Progenitor cell of endocrine pancreas (in vitro differentiated cells): ENCODE measurements at places on chromosomes 3 and 15. TPM values are rescaled to one million over a fixed set of nuclear protein-coding genes. Genes with fewer than 3 reads are reported as not detected.
A peak's percentile ranks its signal among the peaks of the same experiment; 100 is the strongest.

Gene SLC9C1
- 1.5 and 2.3 TPM in 2 replicates for total RNA-seq

Gene NAA50
- total RNA-seq, result 99.2 and 110 TPM in 2 replicates

Gene GOLGA6L7
- total RNA-seq, result not detected in 2 replicates

Gene MITF
- 15.7 and 19.4 TPM in 2 replicates for total RNA-seq

Gene MASP1
- 0.60 and 1.6 TPM in 2 replicates for total RNA-seq

Gene MAPKAPK3
- 40.8 and 42.6 TPM in 2 replicates for total RNA-seq

Gene GPR160
- 33.7 and 44.3 TPM in 2 replicates for total RNA-seq

Gene TIPARP
- 32.1 and 38.6 TPM in 2 replicates for total RNA-seq

Gene GOLGA8R
- total RNA-seq, result 0.31 and 0.55 TPM in 2 replicates

Gene CYP8B1
- total RNA-seq, result not detected in 2 replicates

Gene OR5K2
- total RNA-seq, result not detected in 2 replicates

Gene PPARG
- total RNA-seq, result 17.1 and 17.5 TPM in 2 replicates

Gene CHRM5
- not detected in 2 replicates for total RNA-seq

Gene OR4M2
- not detected in 2 replicates for total RNA-seq

- no peak for DNase-seq
Measured at GRCh38 chr3:146178006-146178689, 17.2 kb upstream of the PLOD2 start.

DNA sequence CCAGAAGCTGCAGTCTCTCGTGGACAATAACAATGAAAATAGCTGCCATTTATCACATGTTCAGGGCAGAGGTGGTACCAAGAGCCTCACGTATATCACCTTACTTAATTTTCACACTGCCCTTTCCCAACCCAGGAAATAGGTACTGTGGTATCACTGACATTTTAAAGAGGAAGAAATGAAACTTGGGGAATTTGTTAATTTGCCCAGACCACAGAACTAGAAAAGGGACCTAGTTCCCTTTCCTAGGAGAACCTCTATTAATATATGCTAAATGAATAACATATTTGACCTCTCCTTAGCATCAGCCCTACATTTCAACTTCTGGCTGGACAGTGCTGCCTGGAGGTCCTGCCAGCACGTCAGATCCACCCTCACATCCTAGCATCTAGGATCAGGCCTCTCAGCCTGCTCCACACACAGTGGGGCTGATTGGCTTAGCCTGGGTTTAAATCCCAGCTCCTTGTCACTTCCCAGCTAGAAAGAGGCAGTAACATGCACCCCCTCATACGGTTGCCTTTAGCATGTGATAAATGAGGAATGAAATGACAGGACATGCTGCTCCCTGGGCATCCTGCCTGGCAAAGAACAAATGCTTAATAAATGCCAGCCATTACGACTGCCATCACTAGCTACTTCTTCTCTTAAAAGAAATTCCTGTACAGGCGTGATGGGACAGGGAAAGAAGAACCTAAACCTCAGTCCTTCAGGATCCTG is 95.1 kb upstream of the TNFAIP8L3 start:
- no peak for DNase-seq

- DNase-seq, result no peak
Measured at GRCh38 chr15:65183865-65184159, 1.3 kb downstream of the CLPX start.

DNA sequence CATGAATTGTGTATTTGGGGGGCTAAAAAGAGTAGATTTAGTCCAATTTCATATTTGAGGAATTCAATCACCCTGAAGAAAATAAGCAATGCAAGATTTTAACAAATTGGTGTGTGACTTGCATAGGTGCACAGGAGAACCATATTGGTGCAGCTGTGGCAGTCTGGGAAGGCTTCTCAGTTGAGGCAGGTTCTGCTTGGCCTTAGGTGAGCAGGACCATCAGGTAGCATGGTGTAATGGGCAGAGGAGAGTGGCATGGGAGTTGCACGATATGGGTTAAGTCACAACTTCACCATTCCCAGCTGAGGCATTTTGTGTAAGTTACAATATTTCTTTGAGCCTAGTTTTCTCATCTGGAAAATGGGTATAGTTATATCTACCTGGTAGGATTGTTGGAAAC is 10.5 kb downstream of the EBLN2 start:
- DNase-seq, result no peak

DNA sequence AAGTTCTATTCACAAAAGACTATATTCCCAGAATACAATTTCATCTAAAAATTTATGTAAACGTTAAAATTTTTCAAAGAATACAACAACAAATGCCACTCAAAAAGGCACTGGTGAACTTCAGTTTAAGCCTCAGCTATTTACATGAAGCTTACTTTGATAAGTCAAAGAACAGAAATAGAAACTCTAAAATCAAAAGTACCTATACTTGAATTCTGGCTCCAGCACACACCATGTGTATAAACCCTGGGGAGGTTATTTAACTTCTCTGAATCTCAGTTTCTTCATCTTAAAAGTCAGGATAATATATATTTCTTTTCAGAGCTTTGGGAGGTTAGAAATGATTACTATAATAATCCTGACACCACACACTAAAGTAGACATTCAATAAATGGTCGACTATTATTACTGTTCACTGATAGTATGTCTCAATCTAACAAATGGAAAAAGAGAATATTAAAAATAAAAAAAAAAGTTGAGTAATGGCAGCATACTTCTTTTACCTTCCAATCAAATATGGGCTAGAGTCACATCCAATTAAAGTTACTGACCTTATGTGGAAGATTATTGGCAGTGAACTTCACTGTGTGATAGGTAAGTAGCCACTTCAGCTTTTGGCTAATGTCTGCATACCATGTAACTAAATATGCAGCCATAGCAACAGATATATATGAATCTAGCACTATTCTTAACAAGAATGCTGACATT is 248.4 kb downstream of the ISL2 start:
- DNase-seq, result no peak

DNA sequence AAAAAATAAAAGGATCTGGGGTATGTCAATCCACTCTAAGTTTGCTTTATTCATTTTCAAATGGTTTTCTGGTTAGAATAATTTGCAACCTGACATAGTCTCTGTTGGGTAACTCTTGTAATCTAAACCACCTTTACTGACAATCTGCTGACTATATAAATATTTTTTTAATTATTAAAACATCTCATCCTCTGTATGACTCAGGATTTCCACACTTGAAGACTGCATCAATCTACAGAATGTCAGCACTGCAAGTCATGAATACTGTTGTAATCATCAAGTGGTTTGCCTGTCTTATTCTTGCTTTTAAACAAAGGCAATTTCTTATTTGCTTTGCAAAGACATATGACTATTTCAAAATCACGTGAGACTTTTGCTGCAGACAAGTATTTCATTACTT is 42.1 kb downstream of the VGLL3 start:
- DNase-seq, result no peak

- DNase-seq, result no peak
Measured at GRCh38 chr3:155743606-155744005, 1.3 kb downstream of the PLCH1 start.

- no peak for DNase-seq
Measured at GRCh38 chr15:71734709-71735384, 75.5 kb upstream of the NR2E3 start.

DNA sequence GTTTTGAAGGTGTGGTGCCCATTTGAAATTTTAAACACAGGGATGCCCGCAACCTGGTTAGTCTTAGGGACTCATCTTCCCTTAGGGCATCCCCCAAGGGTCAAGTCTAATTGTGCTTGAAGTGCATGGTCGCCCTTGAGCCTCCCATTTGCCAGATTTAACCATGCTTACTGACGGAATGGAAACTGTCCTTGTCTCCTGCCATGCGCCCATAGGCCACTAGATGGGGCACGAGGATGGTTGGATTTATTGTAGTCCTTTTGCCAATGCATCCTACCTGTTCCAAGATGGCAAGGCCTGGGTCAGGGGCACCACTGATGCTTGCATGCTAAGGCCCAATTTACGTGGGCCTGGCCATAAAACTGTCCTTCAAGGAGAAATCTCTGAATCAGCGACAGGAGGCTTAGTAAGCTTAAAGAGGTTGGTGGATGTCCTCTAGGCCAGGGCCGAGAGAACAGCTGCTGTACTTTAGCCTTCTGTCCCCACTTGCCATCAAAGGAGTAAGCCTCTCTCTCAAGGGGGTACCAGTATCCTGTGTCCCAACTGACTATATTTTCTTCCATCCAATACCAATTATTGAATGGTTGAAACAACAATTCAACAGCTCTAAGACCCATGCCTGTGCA is 355.4 kb downstream of the OTOL1 start:
- DNase-seq, result peak; percentile 49

DNA sequence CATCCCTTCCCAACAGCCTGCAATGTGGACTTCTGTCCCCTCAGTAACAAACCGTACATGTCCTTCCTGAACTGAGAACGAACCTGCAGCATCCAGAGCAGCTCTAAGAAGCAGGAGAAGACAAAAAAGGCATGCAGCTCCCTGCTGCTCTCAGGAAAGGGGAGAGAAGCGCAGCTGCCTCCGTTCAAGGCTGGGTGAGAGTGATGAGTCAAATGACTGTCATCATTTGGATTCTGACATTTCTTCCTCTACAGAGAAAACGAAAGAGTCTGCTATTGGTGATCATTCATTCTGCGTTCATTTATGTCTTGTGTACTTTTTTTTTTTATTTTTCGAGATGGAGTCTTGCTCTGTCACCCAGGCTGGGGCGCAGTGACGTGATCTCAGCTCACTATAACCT is 677.8 kb downstream of the FHIT start:
- DNase-seq, result no peak

DNA sequence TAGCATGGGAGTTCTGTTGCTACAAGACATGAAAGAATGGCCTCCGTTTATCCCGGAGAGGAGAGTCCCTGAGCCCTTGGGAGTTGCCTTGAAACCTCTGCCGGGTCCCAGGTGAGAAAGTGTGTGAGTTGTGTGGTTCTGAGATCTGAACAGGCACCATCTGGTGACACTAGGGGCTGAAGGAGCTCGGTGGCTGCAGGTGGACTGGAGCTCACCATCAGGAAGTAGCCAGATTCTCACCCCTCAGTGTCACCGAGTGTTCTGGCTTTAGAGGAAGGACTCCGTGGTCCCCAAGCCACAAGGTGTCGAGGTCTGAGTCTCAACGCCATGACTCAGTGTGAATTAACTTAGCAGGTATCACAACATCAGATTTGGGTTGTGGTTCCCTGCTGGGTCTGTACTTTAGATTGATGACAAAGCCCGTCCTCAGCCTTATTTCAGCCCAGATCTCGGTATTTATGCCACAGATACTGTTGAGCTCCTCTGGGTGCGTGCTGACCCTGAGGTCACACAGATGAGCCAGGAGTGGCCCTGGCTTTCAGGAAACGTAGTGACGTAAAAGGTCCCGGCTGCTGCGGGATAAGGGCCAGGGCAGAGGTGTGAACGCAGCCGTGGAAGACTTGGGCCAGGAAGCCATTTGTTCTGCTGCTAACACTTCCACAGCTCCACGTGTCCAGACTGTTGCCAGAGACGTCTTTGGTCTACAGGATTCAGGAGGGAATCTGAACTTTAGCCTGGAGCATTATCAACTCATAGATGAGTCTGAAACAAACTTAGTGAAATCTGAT is 54.4 kb downstream of the PGPEP1L start:
- DNase-seq, result no peak

DNA sequence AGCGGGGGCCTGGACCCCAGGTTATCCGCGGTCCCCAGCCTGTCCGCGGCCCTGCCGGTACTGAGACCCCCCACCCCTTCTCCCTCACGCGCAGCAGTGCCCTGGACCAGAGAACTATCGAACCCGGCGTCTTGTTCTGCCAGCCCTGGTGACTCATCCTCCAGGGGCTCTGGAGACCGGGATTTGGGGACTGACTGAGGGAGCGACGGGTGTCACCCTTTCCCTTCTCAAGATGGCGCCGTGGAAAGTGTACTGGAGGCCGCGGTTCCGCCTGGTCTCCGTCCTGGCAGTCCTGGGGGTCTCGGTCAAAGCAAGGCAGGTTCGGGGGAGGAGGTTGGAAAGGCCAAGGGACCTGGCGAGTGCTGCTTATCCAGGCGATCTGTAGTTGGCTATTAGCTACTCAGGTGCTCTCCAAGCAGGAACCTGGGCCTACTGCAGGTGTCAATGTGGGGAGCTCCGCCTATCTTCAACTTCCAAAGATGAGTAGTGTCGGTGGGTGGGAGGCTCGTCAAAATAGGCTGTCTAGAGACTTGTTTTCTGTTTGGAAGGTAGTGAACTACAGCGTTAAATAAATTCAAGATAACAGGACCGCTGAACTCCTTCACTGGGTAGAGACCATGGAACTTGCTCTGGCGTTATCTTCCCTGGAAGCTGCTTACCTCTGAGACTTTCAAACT is 790 bp downstream of the RAB5A start:
- peak; percentile 29 for DNase-seq

- no peak for DNase-seq
Measured at GRCh38 chr3:26920646-26921478, 298.3 kb downstream of the LRRC3B start.

- DNase-seq, result no peak
Measured at GRCh38 chr3:131142580-131142979, 115.9 kb downstream of the NEK11 start.

DNA sequence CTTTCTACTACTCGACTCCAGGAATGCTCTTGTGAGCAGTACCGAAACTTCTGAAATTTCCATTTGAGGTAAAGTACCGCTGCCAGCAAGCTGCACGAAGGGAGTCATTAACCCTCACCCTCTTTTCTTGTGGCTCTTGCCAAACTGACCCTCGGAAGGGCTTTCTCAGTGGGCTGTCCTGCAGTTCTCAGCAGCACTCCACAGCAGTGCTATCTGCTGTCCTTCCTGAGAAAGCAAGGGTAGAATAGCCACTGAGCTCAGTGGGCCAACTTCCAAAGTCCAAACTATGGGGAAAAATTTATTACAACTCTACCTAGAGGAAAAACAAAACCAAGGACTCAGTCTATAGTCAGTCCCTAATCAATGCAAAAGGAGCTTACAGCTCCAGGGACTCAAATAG is 38.5 kb upstream of the COL8A1 start:
- DNase-seq, result no peak

DNA sequence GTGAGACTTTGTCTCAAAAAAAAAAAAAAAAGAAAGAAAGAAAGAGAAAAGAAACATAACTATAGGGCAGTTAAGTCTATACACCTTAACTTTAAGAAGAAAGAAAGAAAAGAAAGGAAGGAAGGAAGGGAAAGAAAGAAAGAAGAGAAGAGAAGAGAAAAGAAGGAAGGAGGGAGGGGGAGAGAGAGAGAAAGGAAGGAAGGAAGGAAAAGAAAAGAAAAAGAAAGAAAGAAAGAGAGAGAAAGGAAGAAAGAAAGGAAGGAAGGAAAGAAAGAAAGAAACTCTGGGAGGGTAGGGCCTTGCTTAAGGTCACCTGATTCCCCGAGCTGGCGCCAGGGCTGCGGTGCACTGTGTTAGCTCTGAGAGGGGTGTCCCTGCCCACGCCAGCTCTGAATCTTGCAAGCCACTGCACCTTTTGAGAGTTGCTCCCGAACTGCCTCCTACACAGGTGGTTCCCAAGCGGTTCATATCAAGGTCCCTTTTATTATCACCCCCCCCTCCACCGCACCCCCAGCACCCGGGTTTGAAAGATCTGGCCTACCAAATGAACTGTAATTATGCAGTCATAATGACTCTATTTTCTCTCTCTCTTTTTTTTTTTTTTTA is 39.2 kb upstream of the VPS8 start:
- DNase-seq, result no peak

- no peak for DNase-seq
Measured at GRCh38 chr3:38260474-38260873, 5.1 kb upstream of the SLC22A13 start.

- DNase-seq, result no peak
Measured at GRCh38 chr15:60745469-60746061, 266.6 kb upstream of the ICE2 start.
